ENCODE measurements at places on chromosomes 12 and 14. TPM values are rescaled to one million over a fixed set of nuclear protein-coding genes. Genes with fewer than 3 reads are reported as not detected.

PMCH gene
- 1.0 TPM for polyA plus RNA-seq

PSMD9 gene
- 141 TPM for polyA plus RNA-seq

GPHB5 gene
- polyA plus RNA-seq = not detected

PRB2 gene
- not detected for polyA plus RNA-seq

GPR135 gene
- polyA plus RNA-seq = 0.32 TPM

GPR132 gene
- polyA plus RNA-seq = 18.8 TPM

ACACB gene
- polyA plus RNA-seq = 0.52 TPM

INSM2 gene
- not detected for polyA plus RNA-seq

CLEC4A gene
- 0.79 TPM for polyA plus RNA-seq

AQP2 gene
- polyA plus RNA-seq = not detected

WSB2 gene
- polyA plus RNA-seq = 18.2 TPM

LBHD2 gene
- polyA plus RNA-seq = not detected

TAS2R20 gene
- polyA plus RNA-seq = 0.23 TPM

KRT77 gene
- polyA plus RNA-seq = not detected

ASIC1 gene
- 0.04 TPM for polyA plus RNA-seq

SERPINA5 gene
- polyA plus RNA-seq = not detected

PDE3A gene
- polyA plus RNA-seq = 1.7 TPM
